ENCODE measurements at places on chromosomes 12 and 14.

DNA sequence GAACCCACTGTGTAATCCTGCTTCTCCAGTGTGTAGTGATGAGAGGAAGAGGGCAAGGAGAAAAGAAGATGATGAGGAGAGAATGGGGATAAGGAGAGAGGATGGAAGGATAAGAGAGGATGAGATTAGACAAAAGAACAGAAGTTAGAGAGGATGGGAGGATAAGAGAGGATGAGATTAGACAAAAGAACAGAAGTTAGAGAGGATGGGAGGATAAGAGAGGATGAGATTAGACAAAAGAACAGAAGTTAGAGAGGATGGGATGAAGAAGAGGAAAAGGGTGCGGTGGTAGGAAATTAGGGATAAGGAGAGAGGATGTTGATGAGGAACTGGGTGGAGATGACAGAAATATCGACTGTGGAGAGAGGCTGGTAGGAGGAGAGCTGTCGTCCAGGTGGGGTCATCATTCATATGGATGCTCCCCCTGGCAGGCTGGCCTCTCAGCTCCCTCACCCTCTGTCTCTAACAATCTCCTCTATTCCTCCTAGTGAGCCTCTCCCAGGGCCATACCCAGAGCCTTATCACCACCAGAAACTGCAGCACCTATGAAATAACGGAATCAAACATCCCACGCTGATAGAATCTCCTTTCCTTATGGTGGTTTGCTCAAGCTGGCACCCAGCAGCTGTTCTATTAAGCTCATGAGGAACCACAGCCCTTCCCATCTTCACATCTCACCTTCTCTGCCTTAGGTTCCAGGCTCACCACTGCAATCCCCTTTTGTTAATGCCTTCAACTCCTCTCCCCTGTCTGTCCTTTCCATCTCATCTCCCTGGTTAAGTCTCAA, 6.0 kb upstream of the CIROP start:
- no peak for DNase-seq

DNA sequence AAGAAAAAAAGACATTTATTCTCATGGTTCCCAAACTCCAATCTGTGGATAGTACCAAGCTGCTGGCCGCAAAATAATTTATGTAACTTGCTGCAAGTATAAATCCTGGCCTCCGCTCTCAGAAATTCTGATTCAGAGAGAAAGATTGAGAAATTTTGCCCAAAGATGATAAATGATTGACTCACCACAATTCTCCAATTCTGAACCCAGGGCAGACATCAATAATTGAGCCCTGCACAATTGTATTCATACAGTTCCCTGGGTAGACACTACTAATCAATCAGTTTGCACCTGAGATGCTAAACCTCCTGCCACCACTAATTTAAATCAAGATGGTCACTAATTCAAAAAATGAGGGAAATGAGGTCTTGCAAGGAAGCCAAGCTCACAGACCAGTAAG, 38.2 kb downstream of the TRPV4 start:
- no peak for DNase-seq

- no peak for DNase-seq
Observed at GRCh38 chr14:94005324-94006073, 8.4 kb downstream of the CCDC197 start.

DNA sequence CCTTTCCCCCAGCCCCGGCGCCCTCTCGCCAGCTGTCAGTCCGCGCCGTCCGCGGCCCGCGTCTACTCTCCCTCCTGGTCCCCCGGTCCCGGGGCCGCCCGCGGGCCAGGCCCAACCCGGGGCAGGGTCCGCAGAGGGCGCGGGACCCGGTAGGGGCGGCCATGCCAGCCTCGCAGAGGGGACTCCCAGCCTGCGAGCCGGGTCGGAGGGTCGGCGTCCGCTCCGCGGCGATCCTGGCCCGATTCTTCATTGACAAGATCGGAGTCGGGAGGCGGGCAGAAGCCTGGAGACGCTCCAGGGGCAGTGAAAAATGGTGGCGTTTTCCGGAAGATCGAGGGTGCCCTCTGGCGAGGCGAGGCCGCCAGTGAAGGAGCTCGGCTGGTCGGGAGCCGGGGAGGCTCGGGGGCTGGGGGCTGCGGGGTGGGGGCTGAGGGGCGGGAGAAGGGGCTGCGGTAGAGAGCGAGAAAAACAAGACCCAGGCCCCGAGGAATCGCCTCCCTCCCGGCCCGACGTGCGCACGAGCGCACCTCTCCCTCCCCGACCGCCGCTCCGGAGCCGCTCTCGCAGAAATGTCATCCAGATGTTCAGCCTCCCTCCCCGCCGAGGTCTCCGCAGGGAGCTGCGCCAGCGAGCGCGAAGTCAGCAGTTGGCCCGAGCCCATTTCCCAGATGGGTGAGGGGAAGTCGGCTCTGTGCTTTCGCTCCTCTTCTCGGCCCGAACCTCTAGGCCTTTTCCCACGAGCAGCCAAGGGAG, 647 bp upstream of the TGFB3 start:
- DNase-seq: peak; percentile 71

DNA sequence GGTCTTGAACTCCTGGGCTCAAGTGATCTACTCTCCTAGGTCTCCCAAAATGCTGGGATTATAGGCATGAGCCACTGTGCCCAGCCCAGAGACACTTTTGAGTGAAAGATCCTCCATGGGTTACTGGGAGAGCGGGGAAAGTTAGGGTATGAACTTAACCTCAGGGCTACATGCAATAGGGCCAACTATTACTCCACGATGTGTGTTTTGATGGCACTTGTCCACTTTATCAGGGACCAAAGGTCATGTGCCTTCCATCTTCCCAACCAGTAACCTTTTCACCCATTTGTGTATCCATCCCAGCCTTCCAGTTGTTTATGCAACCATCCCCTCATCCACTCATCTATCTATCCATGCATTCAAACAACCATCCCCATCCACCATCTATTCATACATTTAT, 60.6 kb upstream of the NOS1 start:
- no peak for DNase-seq

- no peak for DNase-seq
Observed at GRCh38 chr14:50362764-50363713, 33.6 kb downstream of the CDKL1 start.

DNA sequence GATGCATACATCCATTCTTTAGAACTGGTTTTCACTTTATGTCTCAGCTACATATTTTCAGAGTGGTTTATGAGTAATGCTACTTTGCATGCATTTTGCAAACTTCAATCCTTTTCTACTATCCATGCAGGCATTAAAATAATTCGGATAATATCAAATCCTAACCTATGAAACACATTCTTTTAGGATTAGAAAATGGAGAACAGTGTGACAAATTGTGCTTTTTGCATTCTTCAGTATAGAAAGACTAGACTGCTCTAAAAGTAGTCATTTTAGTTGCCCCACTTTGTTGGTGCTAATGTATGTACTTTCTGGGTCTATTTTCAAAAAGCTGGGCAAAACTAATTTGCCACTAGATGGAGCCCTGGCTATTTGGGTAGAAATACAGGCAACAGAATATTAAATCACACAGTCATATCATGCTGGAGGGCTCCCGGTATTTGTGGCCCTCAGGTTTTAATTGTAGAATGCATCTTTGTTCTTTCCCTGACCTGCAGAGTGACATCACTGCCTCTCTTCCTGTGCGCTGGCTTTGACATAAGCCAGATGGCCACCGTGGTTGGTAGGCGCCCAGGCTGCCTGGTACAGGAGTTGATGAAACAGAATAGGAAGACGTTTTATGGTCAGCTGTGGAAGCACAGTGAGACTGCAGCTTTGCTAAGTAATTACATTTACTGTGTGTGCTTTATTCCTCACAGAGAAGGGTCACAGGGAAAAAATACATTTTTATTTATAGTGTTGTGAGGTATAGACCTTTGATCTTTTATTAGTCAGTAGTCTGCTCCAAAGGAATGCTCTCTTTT, 28.1 kb downstream of the MSRB3 start:
- no peak for DNase-seq

DNA sequence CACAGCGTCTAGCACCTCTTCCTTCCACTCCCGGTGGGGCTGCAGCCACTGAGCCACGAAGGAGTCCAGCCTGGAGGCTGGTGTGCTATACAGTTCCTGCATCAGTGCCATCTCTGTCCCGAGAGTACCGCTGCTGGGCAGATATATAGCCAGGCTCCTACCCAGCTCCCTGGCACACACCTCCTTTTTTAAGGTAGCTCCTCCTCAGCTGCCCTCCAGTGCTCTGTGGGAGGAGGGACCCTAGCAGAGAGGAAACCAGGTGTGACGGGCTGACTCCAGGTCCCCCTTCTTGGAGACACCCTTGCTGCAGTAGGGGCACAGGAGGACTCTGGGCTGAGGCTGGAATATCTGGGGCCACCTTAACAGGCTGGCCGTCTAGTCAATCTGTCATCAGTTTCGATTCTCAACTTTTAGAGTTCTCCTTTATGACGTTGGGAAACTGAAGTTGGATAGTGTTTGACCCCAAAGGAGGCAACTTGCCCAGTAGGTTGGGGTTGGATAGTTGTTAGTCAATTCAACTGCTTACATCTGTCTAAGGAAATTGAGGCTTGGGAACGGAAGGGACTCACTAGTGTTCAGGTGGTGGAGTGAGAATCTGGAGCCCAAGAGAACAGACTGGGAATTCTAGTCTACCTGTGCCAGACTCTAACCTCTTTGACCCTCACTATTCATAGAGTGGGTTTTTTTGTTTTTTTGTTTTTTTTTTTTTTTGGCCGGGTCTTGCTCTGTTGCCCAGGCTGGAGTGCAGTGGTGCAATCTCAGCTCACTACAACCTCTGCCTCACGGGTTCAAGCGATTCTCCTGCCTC, at the start of gene OASL:
TSS of gene OASL (minus strand) at position 386 of the 808 bp plus-strand sequence. CDS start at position 111, 275 bp downstream.
- peak; percentile 52 for DNase-seq

DNA sequence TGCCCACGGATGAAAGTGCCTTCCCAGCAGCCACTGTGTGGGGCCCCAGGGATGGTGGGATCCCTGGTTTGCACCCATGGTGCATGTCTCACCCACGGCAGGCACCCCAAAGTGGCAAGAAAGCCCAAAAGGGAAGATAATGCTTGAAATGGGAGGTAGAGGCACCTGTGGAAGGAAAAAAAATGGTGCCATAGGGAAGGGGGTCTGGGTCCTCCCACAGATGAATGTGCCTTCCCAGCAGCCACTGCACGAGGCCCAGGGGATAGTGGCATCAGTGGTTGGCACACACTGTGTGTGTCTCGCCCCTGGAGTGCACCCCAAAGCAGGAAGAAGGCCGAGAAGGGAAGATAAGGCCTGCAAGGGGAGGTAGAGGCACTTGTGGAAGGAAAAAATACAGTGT, 264.2 kb downstream of the ALG10 start:
- DNase-seq: no peak

DNA sequence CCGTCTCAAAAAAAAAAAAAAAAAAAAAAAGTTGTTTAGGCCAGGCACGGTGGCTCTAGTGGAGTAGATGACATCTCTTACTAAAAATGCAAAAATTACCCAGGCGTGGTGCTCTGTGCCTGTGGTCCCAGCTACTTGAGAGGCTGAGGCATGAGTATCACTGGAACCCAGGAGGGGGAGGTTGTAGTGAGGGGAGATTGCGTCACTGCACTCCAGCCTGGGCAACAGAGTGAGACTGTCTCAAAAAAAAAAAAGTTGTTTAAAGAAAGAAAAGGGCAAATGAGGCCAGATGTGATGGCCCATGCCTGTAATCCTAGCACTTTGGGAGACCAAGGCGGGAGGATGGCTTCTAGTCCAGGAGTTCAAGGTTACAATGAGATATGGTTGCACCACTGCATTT, 36.6 kb upstream of the SPPL3 start:
- no peak for DNase-seq

DNA sequence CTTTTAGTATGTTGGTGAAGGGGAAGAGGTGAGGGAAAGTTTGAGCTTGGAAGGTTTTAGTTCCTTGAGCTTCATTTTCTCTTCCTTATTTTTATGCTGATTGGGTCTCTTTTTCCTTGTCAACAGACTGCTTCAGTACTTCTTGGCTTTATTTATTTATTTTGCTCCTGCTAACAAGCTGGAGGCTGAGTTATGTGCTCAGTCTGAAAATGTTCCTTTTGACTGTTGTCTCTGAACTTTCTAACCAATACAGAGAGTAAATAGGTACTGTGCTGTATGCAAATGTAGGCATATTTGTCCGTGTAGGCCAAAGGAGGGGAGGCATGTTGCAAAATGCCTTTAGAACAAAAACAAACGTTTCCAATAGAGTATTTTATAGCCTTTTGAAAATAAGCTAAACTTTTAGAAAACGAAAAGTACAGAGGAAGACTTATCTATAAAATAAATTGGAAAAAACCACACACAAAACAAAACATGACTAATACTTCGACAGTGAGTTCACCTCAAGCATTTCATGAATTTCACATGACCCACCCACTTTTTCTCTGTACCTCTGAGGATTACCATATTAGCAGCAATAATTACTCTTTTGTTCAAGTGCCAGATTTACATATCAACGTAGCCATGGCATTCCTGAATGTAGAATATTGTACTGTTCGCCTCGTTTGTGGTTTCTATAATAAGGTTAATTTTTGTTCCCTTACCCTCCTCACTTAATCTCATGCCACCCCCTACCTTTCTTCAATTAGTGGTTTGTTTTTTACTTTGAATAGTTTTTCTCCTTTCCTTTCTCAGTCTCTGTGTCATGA, 4.7 kb upstream of the CREBL2 start:
- DNase-seq: no peak

Data from GM12892 (cell line).